Activated CD8-positive, alpha-beta memory T cell treated with anti-CD3 and anti-CD28 coated beads for 1 hour (primary cell): ENCODE measurements at places on chromosomes 5 and 9.

DNA sequence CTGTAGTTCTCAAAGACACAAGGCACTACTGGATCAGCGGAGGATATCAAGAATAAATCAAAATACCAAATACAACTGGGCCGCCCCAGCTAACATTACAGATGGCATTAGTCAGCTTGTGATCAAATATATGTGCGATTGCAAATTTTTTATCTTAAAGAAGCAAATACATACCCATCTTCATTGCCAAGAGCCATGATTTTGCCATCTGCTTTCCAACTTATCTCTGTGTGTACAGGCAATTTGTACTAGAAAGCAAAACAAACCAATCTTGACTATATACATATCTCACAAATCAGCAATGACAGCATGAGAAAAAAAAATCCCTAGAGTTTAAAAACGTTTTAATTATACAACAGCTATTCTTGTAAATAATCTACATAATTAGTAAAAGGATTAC is 20.3 kb downstream of the GEMIN5 start:
- DNase-seq = no peak

- peak; percentile 32 for DNase-seq
Observed at GRCh38 chr9:126471084-126471624, 142.6 kb upstream of the LMX1B start.

GRCh38 chr9:71273613-71274012 is 152.2 kb upstream of the TRPM3 start:
- DNase-seq = no peak

DNA sequence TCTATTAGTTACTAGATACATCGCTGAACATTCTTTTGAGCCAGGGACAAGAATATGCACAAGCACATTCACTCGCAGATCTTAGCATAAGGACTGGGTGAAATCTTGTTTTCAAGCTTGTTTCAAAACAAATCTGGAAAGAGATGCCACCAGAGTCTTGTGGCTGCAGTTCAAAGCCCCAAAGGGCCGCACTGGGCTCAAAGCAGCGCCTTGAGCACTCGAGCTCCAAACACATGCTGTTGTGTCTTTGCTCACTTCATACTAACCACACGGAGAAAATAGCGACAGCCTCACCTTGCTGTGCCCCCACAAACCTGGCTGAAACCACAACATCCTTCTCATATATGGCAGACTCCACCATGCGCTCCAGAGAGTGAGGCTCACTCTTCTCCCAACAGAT is 34.2 kb upstream of the IL7R start:
- DNase-seq = no peak

- no peak for DNase-seq
Observed at GRCh38 chr5:124156415-124156996, 589.9 kb downstream of the ZNF608 start.
